ENCODE measurements at places on chromosomes 12 and 14. TPM values are rescaled to one million over a fixed set of nuclear protein-coding genes. Genes with fewer than 3 reads are reported as not detected.

The TMPRSS12 gene
- total RNA-seq = not detected

The AKAP3 gene
- total RNA-seq = 0.63 TPM

GRCh38 chr14:87696485-87696884 is 296.5 kb downstream of the GALC start:
- no peak overlapping the region for H3K4me3 ChIP-seq
- no peak for DNase-seq
- no peak overlapping the region for H3K27ac ChIP-seq
- no peaks in the 10 kb centered on the region for H3K27me3 ChIP-seq
- no peaks in the 10 kb centered on the region for H3K36me3 ChIP-seq

- DNase-seq = no peak
- no peak overlapping the region for H3K4me3 ChIP-seq
- H3K36me3 ChIP-seq = no peaks in the 10 kb centered on the region
- no peaks in the 10 kb centered on the region for H3K27me3 ChIP-seq
- no peaks in the 10 kb centered on the region for H3K4me1 ChIP-seq
Measured at GRCh38 chr14:97442363-97442762, 645.2 kb downstream of the VRK1 start.

The MORN3 gene
- not detected for total RNA-seq

- peaks cover 5% of the 10 kb centered on the region for H3K4me1 ChIP-seq
- no peaks in the 10 kb centered on the region for H3K36me3 ChIP-seq
- no peak for DNase-seq
- no peaks in the 10 kb centered on the region for H3K27me3 ChIP-seq
Measured at GRCh38 chr14:43540948-43541347, 966.1 kb downstream of the FSCB start.

GRCh38 chr12:68501226-68501625 is 109.5 kb upstream of the RAP1B start:
- no peaks in the 10 kb centered on the region for H3K4me1 ChIP-seq
- no peak overlapping the region for H3K4me3 ChIP-seq
- no peaks in the 10 kb centered on the region for H3K36me3 ChIP-seq

DNA sequence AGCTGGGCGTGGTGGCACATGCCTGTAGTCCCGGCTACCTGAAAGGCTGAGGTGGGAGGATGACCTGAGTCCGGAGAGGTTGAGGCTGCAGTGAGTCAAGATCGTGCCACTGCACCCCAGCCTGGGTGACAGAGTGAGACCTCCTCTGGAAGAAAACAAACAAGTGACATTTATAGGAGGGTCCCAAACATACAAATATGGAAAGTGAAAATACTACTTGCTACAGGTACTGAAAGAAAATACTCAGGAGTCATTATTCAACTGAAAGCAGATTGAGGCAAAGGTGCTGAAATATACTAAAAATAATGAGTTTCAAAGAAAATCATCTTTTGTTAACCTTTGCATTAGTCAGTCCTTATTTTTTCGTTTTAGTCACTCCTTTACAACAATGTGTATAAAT is 53.5 kb downstream of the ETV6 start:
- no peaks in the 10 kb centered on the region for H3K27me3 ChIP-seq
- no peak overlapping the region for H3K27ac ChIP-seq
- H3K4me3 ChIP-seq = no peak overlapping the region
- no peaks in the 10 kb centered on the region for H3K36me3 ChIP-seq
- no peak for DNase-seq
- H3K4me1 ChIP-seq = no peaks in the 10 kb centered on the region

DNA sequence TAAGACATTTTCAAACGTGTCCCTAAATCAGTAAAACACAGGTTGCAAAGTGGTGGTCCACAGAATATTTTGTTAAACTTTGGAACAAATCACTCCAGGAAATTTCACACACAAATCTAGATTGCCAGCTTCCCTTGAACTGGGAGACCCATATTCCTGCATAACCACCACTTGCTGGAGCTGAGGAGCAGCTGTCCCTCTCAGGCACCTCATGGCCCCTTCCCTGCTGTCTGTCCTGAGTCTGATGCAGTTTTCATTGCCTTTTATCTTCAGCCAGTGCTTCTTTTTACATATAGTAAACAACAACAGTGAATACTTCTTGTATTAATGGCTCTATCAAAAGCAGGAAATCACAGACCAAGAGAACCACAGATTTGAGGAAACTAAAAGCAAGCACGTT is 289.3 kb downstream of the MED13L start:
- no peak overlapping the region for H3K4me3 ChIP-seq
- DNase-seq = no peak
- peaks cover 5% of the 10 kb centered on the region for H3K4me1 ChIP-seq
- H3K27me3 ChIP-seq = no peaks in the 10 kb centered on the region

The MMAB gene
- total RNA-seq = 27.3 TPM

The KLRG1 gene
- total RNA-seq = not detected

The GLIPR1L1 gene
- not detected for total RNA-seq

DNA sequence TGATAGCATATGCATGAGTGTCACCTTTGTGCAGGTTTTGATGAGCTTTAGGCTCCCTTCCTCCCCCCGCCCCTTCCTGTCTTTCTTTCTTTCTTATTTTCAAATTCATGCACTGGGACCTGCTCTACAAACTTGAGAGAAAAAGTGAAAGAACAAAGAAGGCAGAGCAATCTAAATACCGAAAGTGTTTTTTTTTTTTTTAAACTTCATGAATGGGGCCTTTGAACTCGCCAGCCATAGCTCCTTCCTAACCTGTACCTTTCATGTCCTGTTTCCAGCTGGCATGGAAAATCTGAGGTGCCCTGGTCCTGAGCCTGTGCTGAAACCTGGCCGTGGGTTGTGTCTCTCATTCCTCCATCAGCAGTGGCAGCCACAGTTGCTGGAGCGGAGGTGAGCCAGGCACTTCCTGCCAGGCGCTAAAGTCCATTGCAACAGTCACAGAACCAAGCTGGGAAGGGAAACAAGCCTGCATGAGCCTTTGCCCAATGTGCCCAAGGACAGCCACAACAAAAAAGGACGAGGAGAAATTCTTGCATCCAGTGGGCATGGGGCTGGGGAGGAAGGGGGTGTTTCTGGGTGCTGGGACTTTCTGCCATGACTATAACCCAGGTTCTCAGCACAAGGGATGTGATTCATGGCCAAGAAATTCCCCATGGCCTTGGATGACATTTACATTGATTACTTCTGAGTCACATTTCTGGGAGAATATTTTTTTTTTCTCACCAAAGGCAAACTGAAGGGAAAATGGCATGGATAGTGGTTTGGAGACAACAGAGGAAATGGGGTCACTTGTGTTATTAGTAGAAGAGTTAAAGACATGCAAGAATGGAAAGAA is 102.7 kb downstream of the TMEM30B start:
- no peaks in the 10 kb centered on the region for H3K27me3 ChIP-seq
- no peak for DNase-seq
- H3K36me3 ChIP-seq = no peaks in the 10 kb centered on the region

The SVOP gene
- total RNA-seq = not detected

DNA sequence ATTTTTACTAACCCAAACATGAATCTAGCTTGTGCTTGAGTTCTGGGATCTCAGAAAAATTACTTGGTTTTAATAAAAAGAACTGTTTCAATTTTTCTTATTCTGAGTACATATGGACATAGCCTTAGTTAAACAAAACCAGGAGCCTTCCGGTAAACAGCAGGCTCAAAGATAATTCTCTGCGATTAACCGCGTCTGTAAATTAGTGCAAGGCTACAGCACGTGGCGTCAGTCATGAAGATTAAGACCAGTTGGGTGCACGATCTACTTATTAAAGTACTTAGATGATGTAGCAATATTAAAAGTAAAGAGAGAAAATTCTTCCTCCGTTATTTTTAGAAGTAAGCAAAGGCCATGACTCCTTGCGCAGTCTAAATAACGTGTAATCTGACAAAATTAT is 700 bp downstream of the KCNJ8 start:
- DNase-seq = no peak
- H3K4me3 ChIP-seq = peak overlapping the region; percentile 53
- no peaks in the 10 kb centered on the region for H3K4me1 ChIP-seq
- H3K36me3 ChIP-seq = no peaks in the 10 kb centered on the region
- H3K27ac ChIP-seq = peak overlapping the region; percentile 74
- H3K27me3 ChIP-seq = no peaks in the 10 kb centered on the region

DNA sequence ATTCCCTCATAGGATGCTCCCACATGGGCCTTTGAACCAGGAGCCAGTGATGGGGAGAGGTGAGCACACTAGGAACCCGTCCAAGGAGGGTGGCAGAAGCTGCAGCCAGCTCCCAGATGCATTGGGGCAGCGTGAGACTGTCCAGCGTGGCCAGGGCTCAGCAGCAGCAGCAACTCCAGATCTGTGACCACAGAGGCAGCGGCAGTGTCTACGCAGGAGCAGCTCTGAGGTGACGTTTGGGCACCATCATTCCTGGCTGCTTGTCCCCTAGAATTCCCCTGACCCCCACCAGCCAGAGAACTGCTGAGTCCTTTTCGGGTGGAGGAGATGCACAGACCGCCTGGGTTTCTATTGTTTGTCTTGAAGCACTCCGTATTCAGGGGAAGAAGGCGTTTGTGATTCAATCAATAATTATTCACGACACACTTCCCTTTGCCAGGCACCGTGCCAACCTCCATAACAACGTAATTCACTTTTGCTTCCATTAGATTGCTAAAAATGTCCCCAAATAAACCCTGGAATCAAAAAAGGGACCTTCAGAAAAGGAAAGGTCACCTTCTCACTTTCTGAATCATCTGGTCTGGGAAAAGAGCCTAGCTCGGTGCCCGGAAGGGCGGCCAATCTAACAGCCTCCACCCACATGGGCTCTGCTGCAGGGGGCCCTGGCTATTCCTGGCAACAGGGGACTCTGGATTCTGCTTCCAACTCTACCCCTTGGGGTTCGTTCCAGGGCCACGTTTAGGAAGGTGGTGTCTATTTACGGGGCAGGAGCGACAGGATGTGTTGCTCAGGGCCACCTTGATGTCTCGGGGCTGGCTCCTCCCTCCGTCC is 11.4 kb upstream of the BDKRB2 start:
- no peak overlapping the region for H3K4me3 ChIP-seq
- H3K36me3 ChIP-seq = no peaks in the 10 kb centered on the region
- no peak for DNase-seq
- no peaks in the 10 kb centered on the region for H3K4me1 ChIP-seq

GRCh38 chr12:16668198-16668597 is 62.2 kb upstream of the LMO3 start:
- no peaks in the 10 kb centered on the region for H3K4me1 ChIP-seq
- H3K27me3 ChIP-seq = no peaks in the 10 kb centered on the region
- H3K36me3 ChIP-seq = no peaks in the 10 kb centered on the region
- DNase-seq = no peak

DNA sequence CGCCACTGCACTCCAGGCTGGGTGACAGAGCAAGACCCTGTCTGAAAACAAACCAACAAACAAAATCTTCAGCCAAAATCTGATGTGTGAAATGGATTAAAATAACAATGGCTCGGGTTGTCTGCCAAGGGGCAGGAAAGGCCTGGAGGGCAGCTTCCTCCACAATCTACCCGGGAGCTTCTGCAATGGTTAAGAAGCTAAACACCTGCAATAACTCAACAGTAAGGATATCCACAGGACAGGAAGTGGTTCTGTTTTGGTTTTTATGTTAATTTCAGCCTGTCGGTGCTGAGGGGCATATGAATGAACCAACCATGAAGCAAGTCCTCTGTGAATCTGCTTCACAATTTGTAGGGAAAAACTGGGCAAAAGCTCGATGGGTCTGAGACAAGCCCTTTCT is 34.4 kb downstream of the RAD52 start:
- no peak for DNase-seq
- H3K36me3 ChIP-seq = peaks cover 8% of the 10 kb centered on the region
- no peaks in the 10 kb centered on the region for H3K4me1 ChIP-seq
- no peak overlapping the region for H3K27ac ChIP-seq
- no peaks in the 10 kb centered on the region for H3K27me3 ChIP-seq

DNA sequence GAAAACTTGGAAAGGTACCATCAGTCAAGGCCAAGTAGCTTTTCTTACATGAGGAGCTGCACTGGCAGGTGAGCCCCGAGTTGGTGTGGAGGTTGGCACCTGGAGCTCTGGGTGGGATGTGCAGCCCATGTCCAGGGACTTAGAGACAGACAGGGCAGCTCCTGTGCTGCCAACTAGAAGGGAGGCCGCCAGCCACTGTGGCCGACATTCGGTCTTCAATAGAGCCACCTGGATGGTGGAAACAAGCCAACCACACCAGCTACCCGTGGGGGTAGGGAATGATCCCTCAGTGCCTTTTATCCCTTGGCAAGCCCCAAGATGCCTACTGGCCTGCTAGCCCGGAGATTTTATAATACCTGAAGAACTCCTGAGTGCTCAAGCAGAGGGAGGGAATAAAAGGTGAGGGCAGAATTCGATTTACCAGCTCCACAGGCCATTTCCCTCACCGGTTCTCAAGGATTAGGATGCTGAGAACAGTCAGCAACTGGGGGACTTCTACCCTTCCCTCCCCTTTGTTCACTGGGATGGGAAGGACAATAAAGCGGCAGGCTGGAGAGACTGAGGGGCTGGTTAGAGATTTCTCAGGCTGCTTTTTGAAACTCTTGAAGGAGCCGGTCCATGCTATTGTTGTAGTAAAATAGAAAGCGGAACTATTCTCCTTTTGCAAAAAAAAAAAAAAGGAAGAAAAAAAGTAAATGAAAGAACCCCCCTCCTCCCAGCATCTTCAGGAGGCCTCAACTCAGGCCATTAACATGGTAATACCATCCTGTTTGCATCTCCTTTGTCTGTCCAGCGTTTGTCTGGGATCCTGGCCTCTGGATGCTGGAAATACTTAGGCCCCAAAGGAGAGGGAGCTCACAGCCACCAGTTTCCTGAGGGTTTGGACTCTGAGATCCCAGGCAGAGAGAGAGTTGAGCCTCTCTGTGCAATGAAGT is 321.6 kb downstream of the ZFP36L1 start:
- no peak overlapping the region for H3K4me3 ChIP-seq
- no peaks in the 10 kb centered on the region for H3K36me3 ChIP-seq
- DNase-seq = no peak
- no peak overlapping the region for H3K27ac ChIP-seq

The IAPP gene
- total RNA-seq = not detected

- peaks cover 7% of the 10 kb centered on the region for H3K27me3 ChIP-seq
- no peak overlapping the region for H3K4me3 ChIP-seq
- H3K36me3 ChIP-seq = no peaks in the 10 kb centered on the region
- DNase-seq = no peak
- H3K27ac ChIP-seq = peak overlapping the region; percentile 85
Measured at GRCh38 chr14:94113073-94113472, 2.5 kb downstream of the IFI27 start.

The MYH7 gene
- 0.90 TPM for total RNA-seq

DNA sequence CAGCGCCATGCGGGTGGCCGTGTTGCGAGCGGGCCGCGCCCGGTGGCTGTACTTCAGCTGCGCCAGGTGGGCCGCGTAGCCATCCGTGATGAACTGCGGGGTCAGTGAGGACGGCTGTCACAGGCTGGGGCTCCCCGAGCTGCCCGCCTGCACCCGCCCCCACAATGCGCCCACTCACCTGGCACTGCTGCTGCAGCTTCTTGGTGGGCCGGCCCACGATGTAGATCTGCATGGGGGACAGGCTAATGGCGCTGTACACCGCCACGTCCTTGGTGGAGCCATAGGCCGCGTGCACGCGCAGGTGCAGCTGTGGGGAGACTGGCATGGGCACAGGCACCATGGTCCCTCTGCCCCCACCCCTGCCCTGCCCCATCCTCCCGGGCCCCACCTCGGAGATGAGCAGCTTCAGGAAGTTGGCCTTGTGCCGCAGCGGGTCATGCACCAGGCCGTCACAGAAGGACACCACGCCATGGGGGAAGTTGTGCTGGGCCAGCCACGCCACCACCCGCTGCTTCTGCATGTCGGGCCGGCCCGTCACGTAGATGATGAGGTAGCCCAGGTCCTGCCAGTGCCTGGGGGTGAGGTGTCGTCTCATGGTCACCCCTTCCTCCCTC is 5.9 kb downstream of the ARL6IP4 start:
- no peaks in the 10 kb centered on the region for H3K27me3 ChIP-seq
- H3K36me3 ChIP-seq = peaks cover 2% of the 10 kb centered on the region
- H3K27ac ChIP-seq = peak overlapping the region; percentile 91
